Astrocyte of the spinal cord (primary cell): ENCODE measurements at places on chromosomes 3 and 15.

- DNase-seq, result no peak
Observed at GRCh38 chr15:74383695-74384565, 16.5 kb upstream of the CYP11A1 start.

DNA sequence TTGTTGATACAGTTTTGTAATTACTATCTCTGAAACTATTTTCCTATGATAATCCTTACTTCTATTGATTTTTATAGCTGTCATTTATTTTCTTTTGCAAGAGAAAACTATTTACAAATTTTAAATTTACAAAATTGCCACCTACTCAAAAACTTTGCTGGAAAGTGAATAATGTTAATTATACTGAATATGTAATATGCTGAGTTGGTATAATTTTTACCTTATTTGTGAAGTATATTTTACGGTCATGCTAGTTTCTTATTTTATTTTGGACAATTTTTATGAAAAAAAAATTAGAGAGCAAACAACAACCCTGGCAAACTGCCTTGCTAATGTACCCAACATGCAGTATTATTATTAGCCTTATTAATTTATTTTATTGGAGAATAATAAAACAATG, 2.9 kb downstream of the KCNH8 start:
- DNase-seq, result no peak

DNA sequence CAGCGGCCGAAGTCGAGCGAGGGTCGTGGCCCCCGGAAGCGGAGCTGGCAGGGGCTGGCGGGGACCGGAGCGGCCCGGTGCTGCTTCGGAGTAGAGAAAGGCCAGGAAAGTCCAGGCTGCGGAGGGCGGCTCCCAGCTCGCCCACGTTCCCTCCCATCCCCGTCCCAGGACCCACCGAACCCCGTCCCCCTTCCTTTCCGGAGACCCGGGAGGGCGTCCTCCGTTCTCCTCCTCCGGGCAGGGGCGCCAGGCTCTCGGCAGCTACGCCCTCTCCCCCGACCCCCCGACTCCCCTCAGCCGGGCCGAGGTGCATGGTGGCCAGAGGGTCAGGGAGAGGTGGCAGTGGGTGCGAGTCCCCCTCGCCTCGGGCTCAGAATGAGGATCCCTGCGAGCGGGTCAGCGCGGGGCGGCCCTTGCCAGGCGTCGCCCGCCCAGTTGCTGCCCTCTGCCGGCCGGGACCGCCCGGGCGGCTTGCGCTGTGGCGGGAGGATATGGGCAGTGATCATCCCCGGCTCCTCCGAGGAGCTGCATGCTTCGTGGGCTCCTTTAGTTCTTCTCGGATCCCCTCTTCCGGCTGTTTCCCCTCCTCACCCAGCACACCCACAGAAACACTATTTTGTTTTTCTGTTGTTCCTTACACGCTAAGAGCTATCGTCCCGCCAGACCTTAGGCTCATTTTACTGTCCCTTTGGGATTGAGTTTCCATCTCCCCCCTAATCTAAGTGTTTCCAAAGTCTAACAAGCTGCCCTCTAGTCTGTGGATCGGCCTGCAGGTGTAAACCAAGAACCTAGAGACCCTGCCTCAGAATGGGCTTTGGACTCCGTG, 744 bp upstream of the ALDH1A2 start:
- DNase-seq, result peak; percentile 38

GRCh38 chr3:188208516-188208981, 54.6 kb downstream of the LPP start:
- DNase-seq, result peak; percentile 72
